ENCODE measurements at places on chromosomes 16 and 17. TPM values are rescaled to one million over a fixed set of nuclear protein-coding genes. Genes with fewer than 3 reads are reported as not detected.
A peak's percentile ranks its signal among the peaks of the same experiment; 100 is the strongest.

- H3K27ac ChIP-seq, result no peak overlapping the region
- no peak for DNase-seq
- H3K4me3 ChIP-seq, result no peak overlapping the region
- peaks cover 13% of the 10 kb centered on the region for H3K4me1 ChIP-seq
- no peaks in the 10 kb centered on the region for H3K27me3 ChIP-seq
These were observed 67.1 kb upstream of the SLC12A3 start for GRCh38 chr16:56797861-56798260.

Gene ITGAX
- total RNA-seq, result not detected

DNA sequence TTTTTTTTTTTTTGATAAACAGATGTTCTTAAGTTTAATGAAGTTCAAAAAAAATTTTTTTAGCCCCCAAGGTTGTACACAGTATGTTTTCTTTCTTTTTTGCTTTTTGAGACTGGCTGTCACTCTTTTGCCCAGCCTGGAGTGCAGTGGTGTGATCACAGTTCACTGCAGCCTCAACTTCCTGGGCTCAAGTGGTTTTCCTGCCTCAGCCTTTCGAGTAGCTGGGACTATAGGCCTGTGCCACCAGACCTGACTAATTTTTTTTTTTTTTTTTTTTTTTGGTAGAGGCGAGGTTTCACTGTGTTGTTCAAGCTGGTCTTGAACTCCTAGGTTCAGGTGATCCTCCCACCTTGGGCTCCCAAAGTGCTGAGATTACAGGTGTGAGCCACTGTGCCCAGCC lies 12.8 kb downstream of the ITGAE start:
- no peak overlapping the region for H3K4me3 ChIP-seq
- no peak overlapping the region for H3K27ac ChIP-seq
- no peaks in the 10 kb centered on the region for H3K36me3 ChIP-seq

GRCh38 chr16:85213926-85214675 lies 101.8 kb upstream of the CIBAR2 start:
- peaks cover 31% of the 10 kb centered on the region for H3K4me1 ChIP-seq
- DNase-seq, result no peak
- H3K27me3 ChIP-seq, result no peaks in the 10 kb centered on the region
- H3K4me3 ChIP-seq, result no peak overlapping the region
- no peaks in the 10 kb centered on the region for H3K36me3 ChIP-seq
- no peak overlapping the region for H3K27ac ChIP-seq

DNA sequence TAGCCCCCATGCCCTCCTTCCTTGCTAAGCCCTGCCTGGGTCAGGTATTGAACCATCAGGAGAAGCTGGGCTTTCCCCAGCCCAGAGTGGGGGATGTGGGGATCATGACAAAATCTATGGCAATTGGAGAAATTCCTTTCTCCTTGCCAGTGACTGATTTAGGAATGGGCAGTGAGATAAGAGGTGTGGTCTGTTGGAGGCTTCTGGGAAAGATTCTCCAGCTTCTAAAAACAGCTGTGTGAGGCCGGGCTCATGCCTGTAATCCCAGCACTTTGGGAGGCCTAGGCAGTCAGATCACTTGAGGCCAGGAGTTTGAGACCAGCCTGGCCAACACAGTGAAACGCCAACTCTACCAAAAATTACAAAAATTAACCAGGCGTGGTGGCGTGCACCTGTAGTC lies 69.1 kb downstream of the SRCIN1 start:
- H3K36me3 ChIP-seq, result no peaks in the 10 kb centered on the region
- H3K4me1 ChIP-seq, result no peaks in the 10 kb centered on the region
- H3K4me3 ChIP-seq, result no peak overlapping the region

Gene IFI35
- total RNA-seq, result 27.7 TPM

DNA sequence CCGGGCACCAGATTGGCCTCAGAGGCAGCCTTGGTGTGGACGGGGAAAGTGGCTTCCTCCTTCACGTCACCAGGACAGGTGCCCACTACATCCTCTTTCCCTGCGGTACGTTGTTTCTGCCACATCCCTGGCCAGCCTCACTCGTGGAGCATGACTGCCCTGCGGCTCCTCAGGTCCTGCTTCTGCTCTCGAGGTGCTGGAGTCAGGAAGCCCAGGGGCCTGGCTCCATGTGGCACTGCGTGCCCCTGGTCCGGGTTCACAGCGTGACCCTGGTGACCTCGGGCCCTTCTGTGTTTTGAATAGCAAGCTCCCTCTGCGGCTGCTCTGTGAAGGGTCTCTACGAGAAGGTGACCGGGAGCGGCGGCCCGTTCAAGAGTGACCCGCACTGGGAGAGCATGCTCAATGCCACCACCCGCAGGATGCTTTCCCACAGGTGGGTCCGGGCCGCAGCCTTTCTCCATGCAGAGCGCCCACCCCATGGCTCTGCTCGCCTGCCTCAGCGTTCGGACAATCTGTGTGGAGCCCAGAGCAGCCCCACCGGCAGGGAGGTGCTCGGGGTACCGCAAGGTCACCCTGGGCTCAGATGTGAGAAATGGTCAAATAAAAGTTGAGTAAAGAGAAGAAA lies 13.5 kb downstream of the RGS11 start:
- no peaks in the 10 kb centered on the region for H3K4me1 ChIP-seq
- no peak overlapping the region for H3K27ac ChIP-seq
- H3K4me3 ChIP-seq, result no peak overlapping the region

DNA sequence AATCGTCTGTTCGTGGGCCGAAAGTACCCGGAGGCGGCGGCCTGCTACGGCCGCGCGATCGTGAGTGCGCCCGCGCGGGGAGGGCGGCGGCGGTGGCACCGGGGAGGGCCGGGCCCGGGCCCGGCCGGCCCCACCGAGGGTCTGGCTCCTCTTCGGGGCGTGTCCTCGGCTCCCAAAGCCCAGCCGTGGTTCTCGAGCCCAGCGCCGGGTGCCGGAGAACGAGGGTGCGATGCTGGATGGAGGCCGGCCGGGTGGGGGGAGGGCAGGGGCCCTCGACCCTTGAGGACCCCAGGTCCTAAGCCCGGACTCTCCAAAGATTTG lies 375 bp downstream of the STUB1 start:
- no peaks in the 10 kb centered on the region for H3K27me3 ChIP-seq
- DNase-seq, result no peak
- peak overlapping the region; percentile 77 for H3K4me3 ChIP-seq
- H3K27ac ChIP-seq, result peak overlapping the region; percentile 63

GRCh38 chr16:20255002-20255401 lies 72.3 kb downstream of the GP2 start:
- H3K27ac ChIP-seq, result no peak overlapping the region
- H3K4me3 ChIP-seq, result no peak overlapping the region
- no peaks in the 10 kb centered on the region for H3K36me3 ChIP-seq
- H3K27me3 ChIP-seq, result no peaks in the 10 kb centered on the region
- H3K4me1 ChIP-seq, result no peaks in the 10 kb centered on the region
- no peak for DNase-seq

DNA sequence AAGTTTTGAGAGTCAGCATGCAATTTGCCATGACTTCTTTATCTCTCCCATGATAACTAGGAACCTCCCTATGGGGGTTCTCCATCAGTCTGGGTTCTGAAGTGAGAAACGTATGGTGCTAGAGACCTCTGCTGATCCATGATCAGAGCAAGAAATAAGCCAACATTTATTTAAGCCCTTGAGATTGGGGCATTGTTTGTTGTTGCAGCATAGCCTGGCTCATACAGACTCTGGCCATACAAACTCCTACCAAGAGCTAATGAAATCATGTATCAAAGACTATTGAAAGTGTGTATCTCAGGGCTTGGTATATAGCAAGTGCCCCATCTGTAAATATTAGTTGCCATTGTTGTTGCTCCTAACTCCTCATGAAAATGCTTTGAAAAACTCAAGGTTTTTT lies 233.9 kb downstream of the MAF start:
- DNase-seq, result no peak
- H3K27me3 ChIP-seq, result no peaks in the 10 kb centered on the region

Data from GM23248 (cell line).